BJ (cell line): ENCODE measurements at places on chromosomes 2 and 18. TPM values are rescaled to one million over a fixed set of nuclear protein-coding genes. Genes with fewer than 3 reads are reported as not detected.
A peak's percentile ranks its signal among the peaks of the same experiment; 100 is the strongest.

The TEX44 gene
- polyA plus RNA-seq: not detected in 2 replicates

The LRATD1 gene
- polyA plus RNA-seq: 0.11 and 0.21 TPM in 2 replicates

The CFAP221 gene
- polyA plus RNA-seq: 0.12 TPM in 1 of 2 replicates, not detected in the other

The CERKL gene
- polyA plus RNA-seq: 0.04 and 0.06 TPM in 2 replicates

The DSG1 gene
- not detected in 2 replicates for polyA plus RNA-seq

The RGPD4 gene
- 0.04 TPM in 1 of 2 replicates, not detected in the other for polyA plus RNA-seq

The FAM237A gene
- polyA plus RNA-seq: not detected in 2 replicates

The RETREG2 gene
- polyA plus RNA-seq: 95.9 and 131 TPM in 2 replicates

The TLX2 gene
- polyA plus RNA-seq: not detected in 2 replicates

The GRB14 gene
- 0.29 and 0.32 TPM in 2 replicates for polyA plus RNA-seq

The ZFAND2B gene
- 45.6 and 62.9 TPM in 2 replicates for polyA plus RNA-seq

The LRP2 gene
- polyA plus RNA-seq: not detected in 2 replicates

The CRYBA2 gene
- polyA plus RNA-seq: 0.26 TPM in 1 of 2 replicates, not detected in the other

The ACTG2 gene
- 43.8 and 81.3 TPM in 2 replicates for polyA plus RNA-seq

- no peak for DNase-seq
Measured at GRCh38 chr2:97808816-97809215, 95.4 kb downstream of the ZAP70 start.

GRCh38 chr2:84996909-84997308 is 25.9 kb downstream of the KCMF1 start:
- no peak for DNase-seq

- no peak for DNase-seq
Measured at GRCh38 chr2:99754210-99754609, 264.4 kb upstream of the REV1 start.

DNA sequence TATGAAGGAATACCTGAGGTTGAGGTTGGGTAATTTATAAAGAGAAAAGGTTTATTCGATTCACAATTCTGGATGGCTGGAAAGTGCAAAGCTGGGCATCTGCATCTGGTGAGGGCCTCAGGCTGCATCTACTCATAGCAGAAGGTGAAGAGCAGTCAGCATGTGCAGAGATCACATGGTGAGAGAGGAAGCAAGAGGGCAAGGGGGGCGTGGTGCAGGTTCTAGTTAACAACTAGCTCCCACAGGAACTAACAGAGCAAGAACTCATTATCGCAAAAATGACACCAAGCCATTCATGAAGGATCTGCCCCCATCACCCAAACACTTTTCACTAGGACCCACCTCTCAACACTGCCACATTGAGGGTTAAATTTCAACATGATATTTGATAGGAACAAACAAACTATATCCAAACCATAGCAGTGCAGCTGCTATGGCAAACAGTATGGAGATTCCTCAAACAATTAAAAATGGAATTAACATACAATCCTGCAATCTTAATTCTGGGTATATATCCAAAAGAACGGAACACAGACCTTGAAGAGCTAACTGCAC is 72.8 kb upstream of the LDLRAD4 start:
- no peak for DNase-seq

DNA sequence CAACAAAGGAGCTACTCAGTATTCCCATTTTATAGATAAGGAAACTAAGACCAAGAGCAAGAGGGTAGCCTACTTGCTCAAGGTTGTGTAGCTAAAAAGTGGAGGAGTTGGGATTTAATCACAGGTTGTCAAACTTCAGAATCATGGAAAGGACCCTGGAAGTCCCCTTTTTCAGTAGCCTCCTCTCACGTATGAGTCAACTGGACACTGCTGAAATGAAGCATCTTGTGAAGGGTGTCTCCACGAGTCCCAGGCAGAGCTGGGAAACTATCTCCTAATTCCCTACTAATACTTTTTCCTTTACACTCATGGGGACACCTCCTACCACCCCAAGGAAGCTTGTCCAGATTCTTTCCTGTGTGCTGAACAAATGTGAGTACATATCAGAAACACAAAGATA is 155.8 kb downstream of the RHBDD1 start:
- no peak for DNase-seq

DNA sequence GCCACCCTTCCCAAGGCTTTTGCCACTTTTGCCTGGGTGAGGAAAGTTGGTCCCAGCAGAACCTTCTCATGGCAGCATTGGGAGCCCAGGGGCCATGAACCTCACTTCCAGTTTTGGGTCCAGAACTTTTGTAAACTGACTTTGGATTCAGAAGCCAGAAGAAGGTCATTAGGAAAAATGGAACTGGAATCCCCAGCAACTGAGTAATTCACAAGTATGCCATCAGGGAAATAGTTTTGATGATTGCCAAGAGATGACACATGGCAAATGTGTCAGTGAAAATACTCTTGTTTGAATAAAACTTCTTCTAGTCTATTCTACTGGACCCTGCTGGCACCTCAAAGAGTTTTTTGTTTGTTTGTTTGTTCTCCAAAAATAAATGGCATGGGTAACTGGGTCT is 203.7 kb downstream of the SETBP1 start:
- DNase-seq: no peak

GRCh38 chr2:19111354-19111753 is 247.1 kb downstream of the OSR1 start:
- DNase-seq: no peak

DNA sequence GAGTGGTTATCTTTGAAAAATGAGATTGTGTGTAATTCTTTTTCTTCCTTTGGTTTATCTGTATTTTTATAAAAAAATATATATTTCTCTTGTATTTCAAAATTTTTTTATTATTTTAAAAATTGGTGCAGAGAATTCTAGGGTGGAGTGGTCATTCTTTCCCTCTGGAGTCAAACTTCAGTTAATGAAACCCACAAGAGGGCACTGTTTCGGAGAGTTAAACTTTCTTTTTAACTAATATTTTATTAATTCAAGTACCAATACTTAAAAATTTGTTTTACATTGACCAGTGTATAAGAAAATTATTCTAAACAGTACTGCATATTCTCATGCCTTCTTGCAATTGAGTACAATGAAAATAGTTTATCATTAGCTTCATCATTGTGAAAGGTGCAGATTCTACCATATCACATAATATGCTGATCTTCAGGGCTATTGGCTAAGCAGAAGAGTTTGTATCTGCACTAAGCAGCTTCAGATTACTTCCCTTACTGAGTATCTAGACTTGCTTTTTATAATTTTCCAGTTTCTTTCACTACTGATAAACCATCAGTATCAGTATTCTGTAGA is 50.1 kb downstream of the HS1BP3 start:
- DNase-seq: no peak

DNA sequence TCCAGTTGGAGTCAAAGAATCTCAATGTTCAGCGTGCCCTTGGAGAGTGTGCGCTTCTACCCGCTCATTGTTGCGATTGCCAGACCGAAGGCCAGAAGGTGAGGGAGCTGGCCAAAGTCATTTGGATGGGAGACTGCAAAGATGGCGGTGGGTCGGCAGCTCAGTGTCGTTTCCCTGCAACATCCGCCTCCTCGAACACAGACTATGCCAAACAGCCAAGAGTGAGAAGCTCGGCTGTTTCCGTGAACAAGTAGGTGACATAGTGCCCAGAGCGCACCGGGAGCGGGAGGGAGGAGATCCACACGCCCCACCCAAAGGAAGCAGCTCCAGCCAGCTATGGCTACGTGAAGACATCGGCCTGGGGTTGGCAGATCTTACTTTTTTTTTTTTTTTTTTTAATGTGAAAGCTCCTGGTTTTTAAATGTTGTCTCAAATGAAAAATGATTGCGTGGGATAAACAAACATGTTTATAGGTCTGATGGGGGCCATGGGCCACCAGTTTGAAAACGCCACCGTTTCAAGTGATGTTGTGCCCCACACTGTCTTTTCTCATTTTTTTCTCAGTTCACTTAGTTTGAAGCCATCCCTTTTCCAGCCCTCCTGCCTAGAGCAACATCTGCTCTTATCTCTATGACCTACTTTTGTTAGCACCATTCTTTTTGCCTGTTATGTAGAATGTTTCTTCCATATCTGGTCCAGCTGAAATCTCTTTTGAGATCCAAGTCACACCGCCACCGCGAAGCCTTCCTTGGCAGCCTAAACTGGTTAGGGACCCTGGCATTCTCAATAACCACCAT is 682.4 kb downstream of the RNF144A start:
- no peak for DNase-seq

GRCh38 chr2:101330253-101330933 is 21.9 kb upstream of the RNF149 start:
- DNase-seq: no peak

- no peak for DNase-seq
Measured at GRCh38 chr18:5895299-5895875, at the start of gene TMEM200C. TSS of gene TMEM200C (minus strand) at chr18:5895522. CDS start at chr18:5892063, 3,459 bp downstream.

DNA sequence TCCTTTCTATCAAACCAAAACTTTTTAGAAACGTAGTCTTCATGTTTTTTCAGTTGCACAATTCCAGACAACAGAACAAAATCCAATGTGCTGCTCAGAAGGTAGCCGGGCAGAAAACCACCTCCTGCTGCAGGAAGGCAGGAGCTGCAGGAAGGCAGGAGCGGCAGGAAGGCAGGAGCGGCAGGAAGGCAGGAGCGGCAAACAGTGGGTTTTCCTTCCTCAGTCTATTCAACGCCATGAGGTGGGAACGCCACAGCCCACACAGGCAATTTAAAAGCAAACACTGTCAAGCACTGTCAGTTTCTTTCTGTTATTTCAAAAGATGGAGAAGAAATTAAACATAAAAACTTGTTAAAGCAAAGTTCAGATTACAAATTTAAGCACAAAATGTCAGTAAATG is 601.2 kb upstream of the SALL3 start:
- no peak for DNase-seq

- no peak for DNase-seq
Measured at GRCh38 chr2:11781602-11782001, 35.2 kb downstream of the LPIN1 start.

DNA sequence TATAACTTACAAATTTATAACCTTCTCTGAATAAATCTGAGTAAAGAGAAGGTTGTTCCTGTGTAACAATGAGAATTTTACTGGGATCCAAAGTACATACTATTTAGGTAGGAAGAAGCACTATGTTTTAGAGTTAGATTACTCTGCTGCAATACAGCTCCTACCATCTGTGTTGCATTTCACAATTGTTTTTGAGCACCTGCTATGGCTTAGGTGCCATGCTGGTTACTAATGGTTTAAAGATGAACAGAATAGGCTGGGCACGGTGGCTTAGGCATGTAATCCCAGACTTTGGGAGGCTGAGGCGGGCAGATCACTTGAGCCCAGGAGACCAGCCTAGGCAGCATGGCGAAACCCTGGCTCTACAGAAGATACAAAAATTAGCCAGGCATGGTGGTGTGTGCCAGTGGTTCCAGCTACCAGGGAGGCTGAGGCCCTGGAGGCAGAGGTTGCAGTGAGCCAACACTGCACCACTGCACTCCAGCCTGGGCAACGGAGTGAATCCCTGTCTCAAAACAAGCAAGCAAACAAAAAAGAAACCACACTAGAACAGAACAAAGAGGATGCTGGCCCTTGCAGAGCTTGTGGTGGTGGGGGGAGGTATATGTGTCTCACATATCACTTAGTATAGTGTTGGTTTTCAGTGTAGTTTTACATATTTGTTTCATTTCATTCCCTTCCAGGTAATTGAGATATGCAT is 56.7 kb downstream of the SPTBN1 start:
- DNase-seq: no peak

DNA sequence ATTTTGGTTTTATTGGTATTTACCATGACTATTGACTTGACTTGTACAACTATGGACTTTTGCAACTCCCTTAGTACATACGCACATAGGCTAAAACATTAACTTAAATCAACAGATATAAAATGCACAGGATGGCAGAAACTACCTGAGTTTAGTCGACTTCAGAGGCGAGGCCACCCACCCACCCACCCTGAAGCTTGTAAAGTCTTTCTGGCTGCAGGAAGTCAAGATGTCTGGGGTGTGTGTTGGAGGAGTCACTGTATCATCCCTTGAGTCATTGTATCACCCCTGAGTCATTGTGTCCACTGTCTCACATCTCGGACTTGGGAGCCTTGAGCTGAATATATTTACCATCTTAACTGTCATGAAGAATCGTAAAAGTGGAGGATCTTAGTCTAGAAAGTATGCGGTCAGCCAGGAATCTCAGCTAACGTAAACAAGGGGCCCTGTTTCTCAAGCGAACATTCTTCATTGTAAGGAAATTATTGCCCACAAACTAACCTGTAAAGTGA is 140.0 kb upstream of the ST6GAL2 start:
- peak; percentile 80 for DNase-seq

- DNase-seq: no peak
Measured at GRCh38 chr2:2026252-2026831, 282.0 kb upstream of the PXDN start.

GRCh38 chr2:3243804-3244203 is 133.8 kb downstream of the EIPR1 start:
- no peak for DNase-seq

GRCh38 chr2:40628556-40628955 is 176.7 kb upstream of the SLC8A1 start:
- no peak for DNase-seq

DNA sequence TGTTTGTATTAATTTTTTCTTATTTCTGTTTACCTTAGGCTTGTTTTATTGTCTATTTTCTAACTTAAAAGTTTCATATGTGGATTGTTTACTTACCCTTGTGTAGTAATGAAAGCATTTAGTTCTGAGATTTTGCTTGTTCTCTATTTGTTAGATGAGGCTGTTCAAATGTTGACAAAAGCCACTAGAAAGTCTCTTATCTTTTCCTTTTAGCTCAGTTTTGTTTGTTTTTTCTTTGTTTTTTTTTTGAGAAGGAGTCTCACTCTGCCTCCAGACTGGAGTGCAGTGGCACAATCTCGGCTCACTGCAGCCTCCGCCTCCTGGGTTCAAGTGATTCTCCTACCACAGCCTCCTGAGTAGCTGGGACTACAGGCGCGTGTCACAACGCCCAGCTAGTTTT is 30.9 kb downstream of the USP14 start:
- no peak for DNase-seq

- no peak for DNase-seq
Measured at GRCh38 chr2:177754492-177754873, 318.1 kb downstream of the PDE11A start.

DNA sequence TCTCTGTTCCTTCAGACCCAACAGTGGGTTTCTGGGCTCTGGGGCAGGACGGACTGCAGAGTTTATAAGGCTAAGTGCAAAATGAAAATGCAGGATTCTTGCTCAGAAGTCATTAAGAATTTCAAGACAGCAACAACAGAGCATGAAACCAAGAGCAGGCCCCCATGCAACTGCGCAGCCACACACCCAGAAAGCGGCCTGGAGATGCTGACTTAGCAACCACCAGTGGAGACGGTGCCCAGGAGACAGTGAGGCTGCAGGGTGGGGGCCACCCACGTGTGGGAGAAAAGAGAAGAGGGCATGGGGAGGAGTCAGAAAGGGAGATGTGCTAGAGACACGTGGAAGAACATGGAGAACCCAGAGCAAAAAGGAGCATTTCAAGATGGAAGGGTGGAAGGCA is 66.5 kb downstream of the GALNT14 start:
- no peak for DNase-seq
